ENCODE measurements at places on chromosomes 2 and 18. TPM values are rescaled to one million over a fixed set of nuclear protein-coding genes. Genes with fewer than 3 reads are reported as not detected.

Gene ARPC2
- total RNA-seq = 162 TPM

Gene SETBP1
- total RNA-seq = 16.8 TPM

Gene FSIP2
- total RNA-seq = 0.59 TPM

- no peak for DNase-seq
Observed at GRCh38 chr18:76558881-76559667, 64.0 kb upstream of the ZNF516 start.

- DNase-seq = no peak
Observed at GRCh38 chr18:12031181-12031580, 49.9 kb downstream of the IMPA2 start.
